IPS DF 19.7 (cell line): ENCODE measurements at places on chromosomes 1 and 21.

DNA sequence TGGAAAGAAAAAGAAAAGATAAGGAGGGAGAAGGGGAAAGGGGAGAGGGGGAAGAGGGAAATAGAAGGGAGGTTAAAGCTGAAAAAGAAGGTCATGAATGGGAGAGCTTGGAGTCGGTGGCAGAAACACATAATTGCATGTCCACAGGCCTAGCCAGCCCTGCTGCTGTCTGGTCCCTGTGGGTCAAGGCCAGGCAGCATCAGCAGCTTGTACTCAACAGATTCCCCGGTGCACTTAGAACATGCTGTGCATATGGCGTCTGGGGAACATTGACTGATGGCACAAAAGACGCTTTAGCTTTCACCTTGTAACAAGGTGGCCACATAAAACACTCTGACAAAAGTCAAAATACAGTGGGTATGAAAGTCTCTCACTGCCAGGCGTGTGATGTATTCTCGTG, 25.9 kb downstream of the COG2 start:
- DNase-seq, result no peak

GRCh38 chr1:119582801-119583200, 65.3 kb downstream of the ZNF697 start:
- DNase-seq, result peak; percentile 48

- DNase-seq, result no peak
These were observed 86.2 kb downstream of the TEX35 start for GRCh38 chr1:178599087-178599486.

DNA sequence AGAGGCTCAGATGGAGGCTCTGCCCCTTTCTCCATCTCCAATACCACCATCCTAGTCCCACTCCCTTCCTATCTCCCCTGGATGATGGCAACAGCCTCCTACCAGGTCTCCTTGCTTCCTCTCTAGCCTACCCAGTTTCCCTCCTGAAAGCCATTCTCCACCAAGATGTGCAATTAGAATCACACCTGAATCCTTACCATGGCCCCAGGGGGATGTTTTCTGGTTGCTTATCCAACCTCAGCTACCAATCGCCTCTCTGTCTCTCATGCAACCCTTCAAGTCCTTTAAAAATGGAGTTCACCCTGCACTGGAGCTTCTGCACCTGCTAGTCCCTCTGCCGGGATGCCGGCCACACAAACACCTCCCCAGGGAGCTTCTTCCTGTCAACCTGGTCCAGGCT, 2.9 kb downstream of the RCAN1 start:
- DNase-seq, result no peak

GRCh38 chr21:33058527-33058926, 11.4 kb upstream of the OLIG1 start:
- no peak for DNase-seq
